Thoracic aorta (tissue), 2 donors: ENCODE measurements at places on chromosomes 6 and 20. TPM values are rescaled to one million over a fixed set of nuclear protein-coding genes. Genes with fewer than 3 reads are reported as not detected.

GRCh38 chr6:38012573-38012972 lies 193.0 kb downstream of the ZFAND3 start:
- H3K4me3 ChIP-seq: no peak overlapping the region
- H3K4me1 ChIP-seq: peaks cover 18% of the 10 kb centered on the region
- no peak overlapping the region for H3K27ac ChIP-seq
- no peak for DNase-seq

The RBPJL gene
- total RNA-seq: not detected

The MCHR2 gene
- not detected for total RNA-seq

The RNF144B gene
- 15.8 TPM for total RNA-seq

The DNAH8 gene
- not detected for total RNA-seq
